ENCODE measurements at places on chromosomes 1 and 21.
A peak's percentile ranks its signal among the peaks of the same experiment; 100 is the strongest.

GRCh38 chr1:43269627-43270375 is at the start of gene TMEM125:
TMEM125 (plus strand) TSS chr1:43269983; CDS start chr1:43272723, 2,740 bp downstream.
- DNase-seq, result no peak

DNA sequence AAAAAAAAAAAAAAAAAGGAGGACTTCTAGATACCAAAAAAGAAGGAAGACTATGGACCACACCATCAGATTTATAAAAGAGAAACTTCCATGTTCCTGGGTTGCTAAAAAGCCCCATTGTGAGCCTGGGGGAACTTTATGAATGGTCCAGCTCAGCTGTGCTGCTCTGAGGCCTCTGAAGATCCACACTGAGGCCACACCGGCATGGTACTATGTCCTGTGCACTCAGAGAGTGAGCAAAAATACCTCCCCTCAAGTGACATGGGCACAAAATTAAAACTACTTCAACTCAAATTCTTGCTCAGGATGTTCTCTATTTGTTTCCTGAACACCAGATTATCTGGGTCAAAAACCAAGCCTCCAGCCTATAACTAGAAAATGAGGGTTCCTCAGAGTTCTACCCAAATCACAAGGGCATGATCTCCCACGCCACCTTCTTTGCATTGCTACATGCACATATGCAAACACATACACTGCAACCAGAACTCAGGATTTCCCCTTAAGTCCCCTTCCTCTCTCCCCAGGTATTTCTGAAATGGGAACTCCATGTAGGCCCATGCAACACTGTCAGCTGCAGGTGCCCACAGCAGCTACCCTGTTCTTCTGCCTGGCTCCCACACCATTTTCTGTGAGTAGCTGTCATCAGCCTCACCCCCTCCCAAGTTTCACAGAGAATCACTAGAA is 94.4 kb downstream of the SH3GLB1 start:
- no peak for DNase-seq

DNA sequence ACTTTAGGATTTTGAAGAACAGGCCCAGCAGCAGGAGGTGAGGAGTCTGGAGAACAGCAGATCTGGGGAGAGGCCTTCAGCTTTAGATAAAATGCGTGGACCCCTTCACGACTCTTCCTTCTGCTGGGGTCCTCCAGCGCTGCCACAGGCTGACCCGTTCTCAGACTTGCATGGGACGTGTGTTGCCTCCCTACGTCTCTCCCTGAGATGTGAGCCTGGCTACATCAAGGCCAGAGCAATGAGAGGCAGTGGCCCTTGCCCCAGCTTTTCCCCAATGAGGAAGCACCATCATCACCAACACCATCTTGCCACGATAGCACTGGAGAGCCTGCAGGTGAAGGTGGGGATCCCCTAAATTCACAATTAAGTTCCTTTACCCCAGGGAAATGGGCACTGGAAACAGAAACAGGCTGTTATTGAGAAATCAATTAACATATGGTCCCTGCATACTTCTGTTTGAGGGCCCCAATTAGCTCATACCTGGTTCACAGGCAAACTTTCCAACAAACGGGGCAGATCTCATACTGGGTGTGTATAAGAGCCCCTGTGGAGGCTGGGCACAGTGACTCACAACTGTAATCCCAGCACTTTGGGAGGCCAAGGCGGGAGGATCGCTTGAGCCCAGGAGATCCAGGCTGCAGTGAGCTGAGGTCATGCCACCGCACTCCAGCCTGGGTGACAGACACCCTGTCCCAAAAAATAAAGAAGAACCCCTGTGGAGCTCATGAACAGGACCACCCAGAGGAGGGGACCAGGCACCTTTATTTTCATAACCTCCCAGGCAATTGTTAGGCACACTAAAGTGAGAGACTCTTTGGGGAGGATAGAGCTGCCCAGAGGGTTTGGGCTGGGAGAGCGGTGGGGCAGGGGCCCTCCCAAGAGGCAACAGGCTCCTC is 12.1 kb upstream of the ADAMTSL4 start:
- peak; percentile 45 for DNase-seq

- peak; percentile 45 for DNase-seq
Observed at GRCh38 chr21:14900611-14901010, 164.2 kb downstream of the NRIP1 start.

DNA sequence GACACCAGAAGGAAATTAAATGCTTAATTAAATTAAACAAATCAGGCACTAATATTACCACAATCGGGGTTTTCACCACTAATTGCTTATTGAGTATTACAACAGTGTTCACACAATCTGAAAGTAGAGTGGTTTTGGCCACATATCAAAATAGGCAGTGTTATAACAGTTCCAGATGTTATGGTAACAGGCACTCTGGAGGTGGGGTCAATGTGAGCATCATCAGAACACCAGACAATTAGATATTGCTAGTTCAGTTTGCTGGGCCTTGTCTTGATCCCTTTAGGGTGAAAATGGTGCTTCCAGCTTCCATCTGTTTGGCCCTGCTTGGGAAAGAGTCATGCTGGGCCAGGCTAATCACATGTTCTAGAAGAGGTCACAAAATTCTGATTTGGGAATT is 14.5 kb upstream of the DDAH1 start:
- no peak for DNase-seq

DNA sequence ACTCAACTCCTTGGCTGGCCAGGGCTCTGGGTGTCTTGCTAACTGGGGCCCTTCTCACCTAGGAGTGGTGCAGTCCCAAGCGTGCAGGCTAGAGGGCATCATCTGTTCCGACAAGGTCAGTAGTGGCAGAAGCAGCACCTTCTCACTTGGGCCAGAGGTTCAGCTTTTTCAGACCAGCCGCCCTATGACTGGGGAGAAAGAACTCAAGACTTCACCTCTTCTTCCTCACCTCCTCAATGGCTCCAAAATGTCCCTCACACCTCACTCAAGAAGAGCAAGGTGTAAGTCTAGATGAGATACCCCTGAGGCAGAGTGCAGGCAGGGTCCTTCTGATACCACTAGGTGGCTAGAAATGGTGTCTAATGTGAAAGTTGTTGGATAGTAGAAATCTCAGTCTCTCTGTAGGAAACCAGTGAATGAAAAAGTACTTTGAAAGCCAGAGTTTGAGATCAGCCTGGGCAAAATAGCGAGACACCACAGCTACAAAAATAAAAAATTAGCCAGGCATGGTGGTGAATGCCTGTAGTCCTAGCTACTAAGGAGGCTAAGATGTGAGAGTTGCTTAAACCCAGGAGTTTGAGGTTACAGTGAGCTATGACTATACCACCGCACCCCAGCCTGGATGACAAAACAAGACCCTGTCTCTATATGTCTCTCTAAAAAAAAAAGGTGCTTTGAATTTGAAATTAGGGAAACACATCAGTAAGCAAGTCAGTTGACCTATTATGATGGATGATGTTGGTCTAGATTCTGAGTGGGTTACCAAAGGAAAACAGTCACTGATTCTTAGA is 8.6 kb upstream of the IL20 start:
- DNase-seq, result no peak

- DNase-seq, result no peak
Observed at GRCh38 chr1:233868461-233868860, 36.0 kb upstream of the SLC35F3 start.

GRCh38 chr1:214658785-214659184 is 55.8 kb downstream of the CENPF start:
- DNase-seq, result no peak

DNA sequence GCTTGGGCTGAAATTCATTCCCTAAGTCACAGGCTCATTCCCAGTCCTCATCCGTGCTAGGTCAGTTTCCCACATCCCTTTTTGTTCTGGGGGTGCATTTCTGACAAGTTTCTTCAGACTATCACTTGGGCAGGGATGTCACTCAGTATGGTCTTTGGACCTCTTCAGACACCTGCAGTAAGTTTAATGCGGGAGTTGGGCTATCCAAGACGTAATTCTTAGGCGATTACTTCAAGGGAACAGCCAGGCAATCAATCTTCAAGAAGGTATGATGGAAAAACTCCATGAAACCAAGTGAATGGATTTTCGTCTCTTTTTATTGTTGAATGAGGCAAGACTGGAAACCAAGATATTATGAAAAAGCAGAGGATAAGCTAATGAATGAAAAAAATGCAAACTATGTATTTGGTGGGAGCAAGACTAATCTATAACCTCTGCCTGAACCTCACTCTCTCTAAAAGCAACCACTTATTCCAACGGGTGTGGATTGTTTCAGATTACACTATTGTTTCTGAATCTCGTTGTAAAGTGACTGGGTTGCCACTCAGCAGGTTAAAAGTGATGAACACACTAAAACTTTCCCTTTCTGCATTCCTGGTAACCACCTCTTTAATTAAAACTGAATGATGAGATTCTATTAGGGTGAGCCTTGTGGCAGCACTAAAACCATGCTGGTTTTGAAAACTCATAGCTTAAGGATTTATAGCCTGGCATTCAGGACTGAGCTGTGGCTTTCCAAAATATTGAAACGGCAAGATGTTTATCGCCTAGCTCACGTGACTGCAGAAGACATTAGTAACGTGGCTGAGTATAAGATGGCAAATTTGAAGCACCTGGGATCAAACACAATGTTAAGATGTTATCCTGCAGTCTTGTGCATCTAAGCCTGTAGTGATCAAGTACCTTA is 1.1 kb downstream of the RASAL2 start:
- DNase-seq, result peak; percentile 63

DNA sequence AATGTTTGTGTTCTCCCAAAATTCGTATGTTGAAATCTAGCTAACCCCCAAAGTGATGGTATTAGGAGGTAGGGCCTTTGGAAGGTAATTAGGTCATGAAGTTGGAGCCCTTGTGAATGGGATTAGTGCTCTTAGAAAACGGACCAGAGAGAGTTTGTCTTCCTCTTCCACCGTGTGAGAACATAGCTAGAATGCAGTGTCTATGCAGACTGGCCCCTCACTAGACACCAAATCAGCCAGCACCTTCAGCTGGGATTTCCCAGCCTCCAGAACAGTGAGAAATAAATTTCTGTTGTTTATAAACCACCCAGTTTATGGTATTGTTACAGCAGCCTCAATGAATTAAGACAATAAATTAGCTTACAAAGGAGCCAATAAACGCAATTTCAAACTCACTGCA is 58.0 kb downstream of the KIAA0319L start:
- no peak for DNase-seq

GRCh38 chr1:100868364-100868995 is 26.2 kb downstream of the EXTL2 start:
- DNase-seq, result peak; percentile 54

DNA sequence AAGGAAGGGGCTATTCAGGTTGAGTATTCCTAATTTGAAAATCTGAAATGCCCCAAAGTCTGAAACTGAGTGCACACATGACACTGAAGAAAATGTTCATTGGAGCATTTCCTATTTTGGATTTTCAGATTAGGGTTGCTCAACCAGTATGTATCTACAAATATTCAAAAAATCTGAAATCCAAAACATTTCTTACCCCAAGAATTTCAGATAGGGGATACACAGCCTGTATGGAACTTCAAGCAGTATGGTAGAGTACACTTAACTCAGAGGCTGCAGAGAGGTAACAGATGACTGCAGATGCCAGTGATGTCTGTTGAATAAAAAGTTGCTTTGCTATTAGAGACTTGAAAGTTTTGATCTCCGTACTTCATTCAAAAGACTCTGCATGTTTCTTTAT is 19.0 kb downstream of the YTHDF2 start:
- no peak for DNase-seq

DNA sequence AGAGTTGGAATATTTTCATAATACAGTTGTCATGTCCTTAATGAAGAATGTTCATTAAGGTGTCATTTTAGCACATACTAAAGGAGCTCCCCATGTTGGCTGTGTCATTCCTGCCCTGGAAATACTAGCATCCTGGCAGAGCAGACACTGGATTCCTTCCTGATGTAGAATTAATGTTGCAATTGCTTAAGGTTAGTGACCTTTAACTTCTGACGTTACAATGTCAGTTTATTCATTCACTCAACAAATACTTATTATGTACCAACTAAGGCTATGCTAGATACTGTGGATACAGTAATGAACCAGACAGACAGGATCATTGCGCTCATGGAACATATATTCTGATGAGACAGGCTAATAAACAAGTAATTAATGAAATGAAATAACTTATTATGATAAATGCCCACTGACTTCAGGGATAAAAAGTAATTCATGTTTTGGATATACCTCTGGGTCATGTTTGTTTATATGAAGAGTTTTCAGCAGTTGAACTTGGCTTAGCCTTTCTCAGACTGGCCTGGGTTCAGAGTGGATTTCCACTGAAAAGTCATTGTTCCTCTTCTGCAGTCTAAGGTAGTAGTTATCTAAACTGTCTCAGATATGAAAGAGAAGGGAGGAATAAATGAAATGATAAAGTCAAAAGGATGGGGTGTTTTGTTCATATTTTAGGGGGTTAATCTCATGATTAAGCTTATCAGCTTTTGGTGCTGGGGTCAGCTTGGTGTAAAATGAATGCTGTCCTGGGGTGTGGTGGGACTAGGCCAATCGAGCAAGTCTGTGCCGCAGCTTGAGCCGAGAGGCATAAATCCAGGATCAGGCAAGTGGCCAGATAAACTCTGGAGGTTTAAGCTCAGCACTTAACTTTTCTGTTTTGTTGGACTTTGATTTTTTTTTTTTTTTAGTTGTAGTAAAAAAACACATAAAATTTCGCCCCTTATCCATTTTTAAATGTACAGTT is 43.3 kb upstream of the KCNQ4 start:
- DNase-seq, result no peak

DNA sequence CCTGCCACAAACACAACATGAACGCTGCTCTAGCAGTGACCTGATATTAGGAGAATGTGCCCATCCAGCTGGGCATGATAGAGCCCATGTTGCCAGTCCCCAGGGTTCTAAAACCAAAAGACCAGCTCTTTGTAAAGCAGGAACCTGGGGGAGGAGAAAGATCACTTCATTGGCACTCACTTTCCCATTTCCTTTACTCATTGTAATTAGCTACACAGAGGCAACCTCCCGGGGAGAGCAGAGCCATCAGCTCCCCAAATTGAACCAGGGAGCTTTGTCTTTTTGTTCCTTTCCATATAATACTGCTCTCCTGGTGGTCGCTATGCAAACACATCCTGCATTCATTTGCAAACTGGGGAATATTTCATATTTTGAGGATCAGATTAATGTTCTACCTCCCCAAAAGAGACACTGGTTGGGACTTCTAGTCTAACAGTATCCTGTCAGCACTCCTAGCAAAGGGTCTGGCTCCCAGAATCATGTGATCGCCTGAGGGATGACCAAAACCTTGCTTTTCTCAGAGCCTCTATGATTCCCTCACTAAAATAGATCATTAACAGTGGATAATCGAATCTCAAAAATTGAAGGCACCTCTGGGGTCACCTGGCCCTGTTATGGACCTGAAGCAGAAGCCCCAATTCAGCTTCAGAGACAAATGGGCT is 76.7 kb upstream of the CD1D start:
- DNase-seq, result no peak

DNA sequence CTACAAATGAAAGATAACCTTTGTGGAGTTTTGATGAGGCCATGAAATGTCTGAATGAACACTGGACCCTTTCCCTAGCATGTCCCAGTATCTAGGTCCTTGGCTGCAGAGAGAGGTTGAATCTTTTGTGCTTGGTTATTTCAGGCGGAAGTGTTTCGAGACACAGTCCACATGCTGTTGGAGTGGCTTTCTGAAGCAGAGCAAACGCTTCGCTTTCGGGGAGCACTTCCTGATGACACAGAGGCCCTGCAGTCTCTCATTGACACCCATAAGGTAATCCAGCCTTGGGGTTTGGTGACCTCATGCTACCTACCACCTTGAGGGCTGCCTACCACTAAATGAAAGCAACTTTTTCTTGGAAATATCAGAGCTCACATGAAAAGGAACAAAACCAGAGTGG is 38.9 kb upstream of the BMP8A start:
- DNase-seq, result no peak

GRCh38 chr21:42277593-42277992 is 37.6 kb downstream of the TFF3 start:
- no peak for DNase-seq

All from EL (cell line).